ENCODE measurements at places on chromosomes 1 and 21.

- DNase-seq = no peak
These were observed 110.7 kb upstream of the OLFM3 start for GRCh38 chr1:102107441-102107840.

- DNase-seq = no peak
These were observed 119.3 kb downstream of the LYPLAL1 start for GRCh38 chr1:219292999-219293398.

DNA sequence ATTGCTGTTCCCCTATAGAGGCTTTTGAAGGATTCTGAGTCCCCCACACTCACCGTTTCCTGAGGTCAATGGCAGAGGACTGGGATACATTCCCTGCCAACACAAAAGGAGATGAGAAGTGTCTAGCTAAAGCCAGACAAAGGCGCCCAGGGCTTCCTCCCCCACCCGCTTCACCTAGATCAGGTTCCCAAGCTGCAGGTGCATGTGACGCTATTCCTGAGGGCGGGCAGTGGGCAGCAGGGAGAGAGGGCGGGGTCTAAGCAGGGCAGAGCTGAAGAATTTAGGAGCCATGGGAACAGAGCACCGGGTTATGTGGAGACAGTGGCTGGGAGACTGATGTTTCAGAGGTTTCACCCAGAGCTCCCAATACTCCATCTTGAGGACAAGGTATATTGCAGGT lies 6.0 kb upstream of the ARHGEF2 start:
- DNase-seq = no peak

DNA sequence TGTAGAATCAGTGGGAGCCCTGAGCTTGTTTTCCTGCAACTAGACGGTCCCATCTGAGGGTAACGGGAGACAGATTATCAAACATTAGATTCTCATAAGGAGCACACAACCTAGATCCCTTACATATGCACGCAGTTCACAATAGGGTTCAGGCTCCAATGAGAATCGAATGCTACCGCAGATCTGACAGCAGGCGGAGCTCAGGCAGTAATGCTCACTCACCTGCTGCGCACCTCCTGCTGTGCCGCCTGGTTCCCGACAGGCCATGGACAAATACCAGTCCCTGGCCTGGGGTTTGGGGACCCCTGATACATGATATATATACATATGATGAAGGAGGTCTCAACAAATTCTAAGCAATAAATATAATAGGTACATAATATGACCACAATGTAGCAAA lies 19.7 kb upstream of the SMIM12 start:
- DNase-seq = no peak

DNA sequence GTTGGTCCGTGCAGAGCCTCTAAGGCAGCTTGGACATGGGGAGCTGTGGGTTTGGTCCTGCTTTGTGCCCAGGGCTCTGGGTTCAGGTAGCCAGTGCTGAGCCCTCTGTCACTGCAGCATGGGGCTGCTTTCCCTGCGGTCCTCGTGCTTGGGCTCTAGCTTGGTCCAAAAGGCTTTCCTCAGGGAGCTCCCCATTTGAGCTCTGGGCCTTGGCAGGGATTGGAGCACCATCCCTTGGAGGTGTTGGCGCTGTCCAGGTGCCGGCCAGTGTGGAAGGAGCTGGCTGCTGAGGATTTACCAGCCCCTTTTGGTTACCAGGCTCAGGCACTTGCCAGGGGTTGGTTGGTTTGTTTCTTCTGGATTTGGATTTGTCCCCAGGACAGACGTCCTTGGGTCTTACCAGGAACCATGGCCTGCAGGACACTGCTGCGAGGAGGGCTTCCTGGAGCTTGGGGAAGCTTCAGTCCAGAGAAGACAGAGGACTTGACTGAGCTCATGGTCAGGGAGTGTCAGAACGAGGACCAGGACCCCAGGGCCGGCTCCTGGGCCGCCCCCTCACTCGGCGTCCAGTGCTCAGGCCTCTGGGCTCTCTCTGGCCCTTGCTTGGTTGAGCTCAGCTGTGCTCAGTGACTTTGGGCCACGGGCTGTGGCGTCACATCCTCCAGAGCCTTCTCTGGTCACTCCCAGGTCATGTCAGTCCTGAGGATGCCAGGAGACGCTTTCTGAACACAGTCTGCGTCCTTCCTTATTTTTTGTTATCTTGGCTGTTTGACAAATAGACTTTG lies 224.7 kb downstream of the CAMTA1 start:
- DNase-seq = no peak

GRCh38 chr1:206590025-206590758 lies 22.1 kb downstream of the EIF2D start:
- no peak for DNase-seq

GRCh38 chr1:67632811-67633655 lies 52.0 kb upstream of the GADD45A start:
- no peak for DNase-seq

GRCh38 chr1:19654886-19655717 lies 9.6 kb upstream of the HTR6 start:
- no peak for DNase-seq

- no peak for DNase-seq
These were observed 3.7 kb downstream of the DEDD start for GRCh38 chr1:161128591-161129420.

GRCh38 chr1:35560256-35561225 lies 2.9 kb downstream of the NCDN start:
- no peak for DNase-seq

- no peak for DNase-seq
These were observed 35.4 kb upstream of the FOXO6 start for GRCh38 chr1:41325801-41326200.

GRCh38 chr1:67716800-67717199 lies 31.8 kb downstream of the GADD45A start:
- no peak for DNase-seq

DNA sequence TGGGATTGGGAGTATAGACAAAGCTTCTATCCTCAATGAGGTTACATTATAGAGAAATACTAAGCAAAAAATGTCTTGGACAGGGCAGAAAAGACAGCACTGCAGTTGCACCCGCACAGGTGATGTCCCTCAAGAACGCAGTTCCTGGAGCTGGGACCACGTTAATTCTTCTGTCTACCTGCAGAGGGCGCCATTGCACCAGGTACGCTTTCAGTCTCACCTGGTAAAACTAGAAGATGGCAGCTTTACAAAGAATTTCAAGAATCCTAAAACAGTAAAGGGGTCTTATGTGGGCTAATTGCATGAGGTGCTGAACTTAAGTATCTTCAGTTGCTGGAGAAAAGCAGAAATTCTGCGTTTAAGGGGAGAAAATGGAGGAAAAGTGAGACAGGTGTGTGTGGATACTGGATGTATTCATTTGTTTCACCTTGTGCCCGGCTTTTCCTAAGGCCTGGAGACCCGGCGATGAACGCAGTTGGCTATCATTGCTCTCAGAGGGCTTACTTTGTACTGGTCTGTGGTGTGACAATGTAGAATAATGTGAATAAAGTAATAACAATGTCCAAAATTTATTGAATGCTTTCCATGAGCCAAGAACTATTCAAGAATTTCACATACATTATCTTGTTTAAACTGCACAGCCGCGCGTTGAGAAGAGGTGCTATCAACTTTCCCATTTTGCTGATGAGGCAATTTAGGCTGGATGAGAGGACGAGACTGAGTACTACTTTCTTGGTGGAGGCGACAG lies 276.3 kb upstream of the GREM2 start:
- DNase-seq = no peak

GRCh38 chr1:176656257-176656995 lies 193.5 kb downstream of the PAPPA2 start:
- DNase-seq = no peak

GRCh38 chr1:165075725-165076370 lies 280.7 kb downstream of the LMX1A start:
- no peak for DNase-seq

DNA sequence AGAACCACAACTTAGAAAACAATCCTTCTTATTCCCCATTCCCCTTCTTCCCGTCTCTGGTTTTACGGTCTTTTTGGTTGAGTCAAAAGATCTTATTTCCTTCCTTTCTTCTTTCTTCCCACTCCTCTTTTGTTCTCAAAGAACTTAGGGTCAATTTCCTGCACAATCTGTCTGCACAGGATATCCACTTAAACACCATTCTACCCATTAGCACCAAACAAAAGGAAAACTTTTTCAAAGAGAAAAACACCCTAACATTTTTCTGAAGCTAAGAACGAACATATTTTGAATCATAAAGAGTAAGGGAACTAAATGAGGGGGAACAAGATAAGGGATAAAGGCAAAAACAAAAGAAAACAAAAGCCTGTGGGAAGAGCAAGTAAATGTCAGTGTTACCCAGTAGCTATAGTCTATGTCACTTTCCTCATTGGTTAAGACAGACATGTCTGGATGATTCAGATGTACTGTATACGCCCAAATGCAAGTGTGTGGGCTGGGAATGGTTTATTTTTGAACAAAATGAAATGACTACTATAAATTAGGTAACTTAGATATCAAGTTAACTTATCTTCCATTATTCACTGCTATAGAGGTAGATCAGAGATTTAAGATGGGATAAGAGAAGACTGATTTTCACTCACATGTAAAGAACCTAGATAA lies 59.9 kb downstream of the TOR3A start:
- DNase-seq = no peak

DNA sequence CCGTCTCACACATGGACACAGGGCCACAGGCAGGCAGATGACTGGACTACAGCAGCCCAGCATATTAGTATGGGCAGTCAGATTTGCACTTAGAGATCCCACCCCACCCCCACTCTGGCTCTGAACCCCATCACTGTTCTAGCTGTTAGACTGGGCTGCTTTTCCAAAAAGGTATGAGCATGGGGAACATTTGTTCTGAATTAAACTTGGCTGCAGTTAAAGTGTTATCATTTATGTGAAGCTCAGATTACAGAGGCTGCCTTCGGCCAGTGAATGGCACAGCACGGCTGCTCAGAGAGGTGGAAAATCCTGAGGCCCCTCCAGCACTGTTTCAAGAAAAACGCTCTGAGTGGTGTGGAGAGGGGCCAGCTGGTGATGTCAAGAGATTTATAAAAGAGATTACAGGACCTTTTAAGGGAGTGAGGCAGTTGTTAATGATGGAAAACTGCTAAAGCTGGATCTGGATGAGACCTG lies 6.9 kb upstream of the NOS1AP start:
- no peak for DNase-seq

- DNase-seq = no peak
These were observed 163.3 kb downstream of the DHRS3 start for GRCh38 chr1:12454406-12455391.

DNA sequence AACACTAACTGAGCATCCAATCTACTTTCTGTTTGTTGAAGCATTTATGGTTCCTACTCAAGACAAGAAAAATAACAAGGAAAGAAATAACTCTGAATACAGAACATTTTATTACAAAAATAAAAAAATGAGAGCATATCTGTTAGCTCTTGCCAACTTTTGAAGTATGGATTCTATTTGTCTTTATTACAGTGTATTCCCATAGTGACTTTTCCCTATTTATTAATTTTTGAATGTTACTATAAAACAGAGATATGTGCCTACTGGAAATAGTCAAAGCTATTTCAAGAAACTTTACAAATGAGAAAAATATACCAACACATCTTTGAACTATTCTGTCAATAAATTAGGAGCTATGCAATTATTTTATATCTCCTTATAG lies 153.0 kb downstream of the HLX start:
- DNase-seq = no peak

DNA sequence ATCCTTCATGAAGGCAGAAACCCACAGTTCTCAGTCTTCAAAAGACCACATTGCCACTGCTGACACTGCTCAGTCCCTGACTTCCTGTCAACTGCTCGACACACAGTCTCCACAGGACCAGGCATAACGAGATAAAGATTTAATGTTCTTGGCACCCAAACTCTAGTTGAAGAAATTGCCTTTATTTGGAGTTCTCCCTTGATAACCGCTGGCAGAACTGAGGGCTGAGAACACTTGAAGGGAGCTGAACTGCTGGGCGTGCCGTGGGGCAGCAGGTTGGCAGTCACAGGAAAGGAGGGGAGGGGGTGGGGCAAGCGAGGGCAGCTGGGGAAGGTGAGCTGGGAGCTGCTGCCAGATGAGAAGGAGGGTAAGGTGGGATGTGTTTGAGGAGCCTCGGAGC lies 15.9 kb downstream of the HENMT1 start:
- DNase-seq = no peak
